ENCODE measurements at places on chromosomes 3 and 15.

DNA sequence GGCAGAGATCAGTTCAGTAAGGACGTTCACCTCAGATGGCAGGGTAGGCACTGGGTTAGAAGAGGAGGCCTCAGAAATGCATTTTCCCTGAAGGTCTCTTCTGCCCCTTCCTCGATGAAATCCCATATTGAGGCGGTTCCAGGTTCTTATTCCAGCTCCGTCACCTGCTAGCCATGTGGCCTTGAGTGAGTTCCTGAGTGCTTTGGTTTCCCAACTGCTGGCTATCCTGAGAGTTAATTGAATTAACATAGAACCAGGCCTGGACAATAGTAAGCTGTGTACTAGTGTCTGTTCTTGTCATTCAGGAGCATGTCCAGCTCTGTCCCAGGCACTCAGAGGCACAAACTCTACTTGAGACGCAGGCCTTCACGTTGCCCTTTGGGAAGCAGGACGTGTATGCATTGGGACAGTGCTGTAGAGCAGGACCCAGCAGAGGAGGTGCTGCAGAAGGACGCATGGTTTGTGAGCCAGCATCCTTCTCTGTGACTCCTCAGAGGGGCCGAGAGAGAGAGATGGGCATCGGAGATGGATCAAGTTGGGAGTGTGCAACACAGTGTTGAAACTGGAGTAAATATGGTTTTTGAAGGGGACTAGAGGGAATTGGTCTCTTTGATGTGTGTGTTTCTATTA is 114.2 kb downstream of the ASB7 start:
- no peak for DNase-seq

- DNase-seq: no peak
Measured at GRCh38 chr3:133655731-133656515, 5.8 kb downstream of the TOPBP1 start.

GRCh38 chr3:127625821-127626220 is 3.2 kb upstream of the PODXL2 start:
- no peak for DNase-seq

- no peak for DNase-seq
Measured at GRCh38 chr15:66865622-66866611, 163.9 kb downstream of the SMAD6 start.

DNA sequence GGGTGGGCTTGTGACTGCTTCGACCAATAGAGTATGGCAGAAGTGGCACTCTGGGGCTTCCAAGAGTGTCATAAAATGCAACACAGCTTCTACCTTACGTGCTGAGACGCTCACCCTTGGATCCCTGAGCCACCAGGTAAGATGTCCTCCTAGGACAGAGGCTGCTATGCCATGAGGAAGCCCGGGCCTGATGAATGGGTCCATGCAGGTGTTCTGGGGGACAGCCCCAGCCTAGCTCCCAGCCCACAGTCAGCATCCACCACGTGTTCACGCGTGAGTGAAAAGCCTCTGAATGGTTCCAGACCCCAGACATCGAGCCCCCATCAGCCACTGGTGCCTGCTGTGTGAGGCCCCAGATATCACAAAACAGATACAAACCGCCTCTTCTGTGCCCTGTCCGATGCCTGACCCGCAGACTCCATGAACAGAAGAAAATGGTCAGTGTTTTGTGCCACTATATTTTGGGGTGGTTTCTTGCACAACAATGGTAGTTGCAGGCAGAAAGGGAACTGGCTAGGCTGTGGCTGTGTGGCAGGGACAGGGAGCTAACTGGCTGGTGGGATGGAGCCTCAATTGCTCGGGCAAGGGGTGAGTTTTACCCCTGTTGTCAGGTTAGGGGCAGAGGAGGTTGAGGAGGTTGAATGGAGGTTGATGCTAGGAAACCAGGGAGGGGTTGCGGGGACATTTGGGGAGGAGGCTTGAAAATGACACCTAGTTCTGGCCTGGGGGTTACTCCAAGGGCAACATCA is 92.2 kb downstream of the LINGO1 start:
- DNase-seq: no peak

DNA sequence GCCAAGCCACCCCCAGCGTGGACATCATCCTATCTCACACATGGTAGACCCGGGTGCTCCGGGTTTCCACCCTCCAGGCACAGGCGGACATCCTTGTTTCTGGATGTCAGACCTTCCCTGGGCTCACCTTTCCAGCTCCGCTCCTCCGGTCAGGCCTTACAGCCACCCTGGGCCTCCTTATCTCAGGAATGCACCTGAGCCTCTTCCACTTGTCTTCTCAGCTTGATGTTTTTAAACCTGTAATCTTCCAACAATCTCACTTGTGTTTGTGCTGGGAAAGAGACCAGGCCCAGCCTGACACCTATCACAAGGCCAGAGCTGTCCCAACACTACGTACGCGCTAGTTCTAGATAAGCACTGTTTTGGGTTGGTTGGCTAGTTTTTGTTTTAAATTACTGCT is 53.9 kb downstream of the NIPA2 start:
- no peak for DNase-seq

DNA sequence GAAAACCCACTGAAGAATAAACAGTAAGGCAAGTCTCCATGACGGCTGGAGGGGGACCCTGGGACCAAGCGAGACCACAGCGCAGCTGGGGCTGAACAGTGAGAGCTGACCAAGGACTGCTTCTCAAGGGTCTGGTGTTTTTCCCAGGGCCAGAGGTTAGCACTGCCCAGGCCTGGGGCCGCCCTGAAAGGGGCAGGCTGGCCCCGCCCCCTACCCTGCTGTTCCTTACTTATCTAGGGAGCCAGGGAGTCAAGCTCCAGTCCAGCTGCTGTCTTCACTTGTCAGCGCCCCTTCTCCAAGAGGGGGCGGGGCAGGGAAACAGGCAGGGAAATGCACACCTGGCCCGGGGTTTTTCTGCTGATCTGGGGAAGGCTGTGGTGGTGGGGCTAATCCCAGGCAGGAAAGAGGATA is 51.6 kb upstream of the HACD2 start:
- DNase-seq: no peak

DNA sequence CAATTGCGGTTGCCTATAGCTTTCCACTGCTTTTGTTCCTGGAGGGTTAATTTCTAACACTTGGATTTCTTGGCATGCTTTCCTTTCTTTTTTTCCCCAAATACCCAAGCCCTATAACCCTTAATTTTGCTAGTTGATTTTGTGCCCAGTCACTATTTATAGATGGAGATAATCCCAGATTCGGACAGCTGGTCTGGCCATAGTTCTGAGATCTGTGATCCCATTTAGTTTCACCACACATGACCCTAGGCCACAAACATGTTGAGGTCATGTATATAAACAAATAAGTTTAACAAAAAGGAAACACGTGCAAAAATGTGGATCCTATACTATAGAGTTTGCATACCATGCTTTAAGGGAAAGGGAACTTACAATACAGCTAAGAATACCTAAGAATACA is 111.4 kb downstream of the ZMAT3 start:
- no peak for DNase-seq

DNA sequence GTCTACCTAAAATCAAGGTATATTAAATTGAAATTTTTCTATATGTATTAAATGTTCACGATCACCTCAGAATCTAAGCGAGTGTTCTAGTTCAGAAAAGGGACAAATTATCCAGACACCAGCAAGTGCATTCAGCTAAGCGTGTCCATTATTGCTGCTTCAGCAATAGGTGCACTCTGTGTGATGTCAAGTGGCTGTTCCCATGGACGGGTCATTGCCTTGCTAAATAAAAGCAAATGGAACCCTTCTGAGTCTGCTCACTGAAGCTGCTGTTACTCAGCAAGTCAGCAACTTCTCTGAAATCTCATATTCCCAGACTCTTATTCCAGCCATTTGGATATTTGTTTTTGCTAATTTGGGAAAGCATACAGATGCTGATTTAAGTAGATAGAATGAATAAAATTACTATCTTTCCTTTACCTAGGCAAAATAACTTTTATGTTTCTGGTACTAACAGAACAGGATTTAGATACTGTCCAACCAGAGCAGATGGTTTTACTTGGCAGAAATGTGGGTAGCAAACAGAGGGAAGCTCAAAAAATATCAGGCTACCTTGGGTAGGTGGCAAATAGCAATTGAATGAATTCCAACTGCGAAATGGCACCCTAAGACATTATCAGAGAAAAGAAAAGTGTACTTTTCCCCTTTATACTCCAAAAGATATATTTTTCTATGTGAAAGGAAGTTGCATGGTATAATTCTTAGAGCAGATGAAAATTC is 407.0 kb downstream of the GAP43 start:
- DNase-seq: no peak

- DNase-seq: no peak
Measured at GRCh38 chr3:96619475-96619874, 194.9 kb upstream of the EPHA6 start.

DNA sequence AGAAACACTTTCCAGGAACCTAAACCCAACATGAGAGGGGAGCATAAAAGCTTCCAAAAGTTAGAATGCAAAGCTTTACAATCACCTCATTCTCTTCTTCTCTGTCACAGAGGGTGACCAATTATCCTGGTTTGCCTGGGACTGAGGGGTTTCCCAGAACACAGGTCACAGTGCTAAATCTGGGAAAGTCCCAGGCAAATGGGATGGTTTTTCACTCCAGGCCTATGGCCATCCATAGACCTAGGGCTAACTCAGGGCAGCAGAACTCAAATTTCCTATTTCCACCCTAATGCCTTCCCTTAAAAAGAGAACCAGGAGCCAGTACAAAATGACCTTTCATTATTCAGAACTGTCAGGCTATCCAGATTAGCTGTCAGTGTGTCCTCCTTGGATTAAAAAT is 77.0 kb downstream of the TM4SF4 start:
- DNase-seq: no peak

DNA sequence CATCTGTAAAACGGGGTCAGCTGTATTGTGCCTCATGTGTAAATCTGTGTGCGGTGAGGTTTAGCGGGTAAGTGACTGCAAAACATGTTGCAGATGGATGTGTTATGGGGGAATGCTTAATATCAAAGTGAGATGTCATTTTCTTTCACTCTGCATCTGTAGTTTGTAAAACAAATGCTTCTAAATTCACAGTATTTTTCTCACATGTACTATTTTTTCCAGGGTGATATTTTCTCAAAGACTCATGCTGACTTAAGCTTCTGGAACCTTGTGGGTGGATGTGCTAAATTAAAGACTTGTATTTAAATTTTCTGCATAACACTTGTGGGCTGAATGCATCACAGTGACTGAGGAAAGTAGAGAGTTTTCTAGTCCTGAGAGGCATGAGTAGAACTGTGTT is 115.2 kb upstream of the TP63 start:
- DNase-seq: no peak

DNA sequence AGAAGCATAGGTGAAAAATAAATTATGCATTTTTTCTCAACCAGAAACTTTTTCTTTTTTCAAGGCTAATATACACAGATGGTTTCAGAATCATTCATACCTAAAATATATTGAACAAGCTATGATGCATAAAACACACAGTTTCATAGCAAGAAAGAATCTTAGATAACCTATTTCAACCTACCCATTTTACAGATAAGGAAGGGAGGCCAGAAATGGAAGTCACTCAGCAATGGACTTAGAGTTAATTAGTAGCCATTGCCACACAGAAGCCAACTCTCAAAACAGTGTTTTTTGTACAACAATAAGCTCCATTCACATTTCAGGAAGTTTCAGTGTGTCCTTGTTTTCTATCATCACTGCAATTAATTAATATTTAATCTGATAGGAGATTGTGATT is 27.5 kb upstream of the STRIT1 start:
- DNase-seq: no peak

GRCh38 chr15:38843736-38844590 is 279.3 kb upstream of the RASGRP1 start:
- no peak for DNase-seq

DNA sequence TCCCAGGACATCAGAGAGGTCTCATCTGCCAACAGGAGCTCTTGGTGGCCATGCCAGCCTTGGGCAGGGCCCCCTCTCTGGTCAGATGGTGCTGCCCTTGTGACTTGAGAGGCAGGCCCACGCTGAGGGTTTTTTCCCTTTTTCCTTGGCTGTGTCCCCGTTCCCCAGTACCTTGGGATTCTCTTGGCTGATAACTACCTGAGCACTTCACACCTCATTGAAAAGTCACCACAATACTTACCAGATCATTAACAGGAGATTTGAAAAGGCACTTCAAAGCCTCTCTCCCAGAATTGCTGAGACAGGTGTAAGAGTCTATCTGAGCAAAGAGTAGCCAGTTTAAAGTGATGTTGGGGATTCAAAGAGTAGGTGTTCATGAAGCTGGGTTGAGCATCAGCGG is 15.1 kb upstream of the TMEM158 start:
- DNase-seq: no peak

DNA sequence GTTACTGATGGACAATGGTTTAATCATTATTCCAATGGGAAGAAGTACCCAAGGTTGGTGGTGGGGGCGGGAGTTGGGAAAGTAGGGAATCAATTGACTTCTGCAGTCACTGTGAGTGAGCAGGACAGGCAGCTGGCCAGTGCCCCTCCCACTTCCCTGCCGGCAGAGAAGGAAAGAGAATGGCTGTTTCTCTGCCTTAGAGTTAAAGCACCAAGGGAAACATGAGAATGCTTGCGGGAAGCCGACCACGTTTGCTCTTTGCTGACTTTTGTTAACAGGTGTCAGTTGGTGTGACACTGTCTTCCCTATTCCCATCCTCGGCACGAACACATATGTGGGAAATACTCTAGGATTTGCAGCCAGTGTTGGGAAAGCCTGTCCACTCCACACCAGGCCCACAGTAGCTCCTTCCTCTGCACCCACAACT is 33.5 kb upstream of the MFSD1 start:
- no peak for DNase-seq

DNA sequence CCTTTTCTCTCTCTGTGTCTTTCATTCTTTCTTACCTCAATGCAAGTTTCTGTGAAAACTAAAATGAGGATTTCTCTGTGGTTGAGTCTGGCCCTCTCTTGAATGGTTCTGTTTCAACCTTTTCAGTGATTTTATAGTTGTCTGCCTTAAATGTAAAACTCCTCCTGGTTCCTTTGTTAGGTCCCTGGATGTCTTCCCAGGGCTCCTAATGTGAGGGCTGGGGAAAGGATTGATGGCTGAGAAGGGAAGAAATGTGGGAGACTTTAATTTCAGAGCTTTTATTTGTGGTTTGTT is 90.6 kb upstream of the GRM7 start:
- no peak for DNase-seq

- no peak for DNase-seq
Measured at GRCh38 chr3:152318512-152318911, 49.8 kb downstream of the MBNL1 start.

GRCh38 chr3:71984843-71985613 is 200.1 kb upstream of the PROK2 start:
- no peak for DNase-seq

GRCh38 chr3:147906285-147906684 is 497.1 kb downstream of the ZIC1 start:
- no peak for DNase-seq

- DNase-seq: no peak
Measured at GRCh38 chr15:35505809-35506208, 40.2 kb downstream of the DPH6 start.

DNA sequence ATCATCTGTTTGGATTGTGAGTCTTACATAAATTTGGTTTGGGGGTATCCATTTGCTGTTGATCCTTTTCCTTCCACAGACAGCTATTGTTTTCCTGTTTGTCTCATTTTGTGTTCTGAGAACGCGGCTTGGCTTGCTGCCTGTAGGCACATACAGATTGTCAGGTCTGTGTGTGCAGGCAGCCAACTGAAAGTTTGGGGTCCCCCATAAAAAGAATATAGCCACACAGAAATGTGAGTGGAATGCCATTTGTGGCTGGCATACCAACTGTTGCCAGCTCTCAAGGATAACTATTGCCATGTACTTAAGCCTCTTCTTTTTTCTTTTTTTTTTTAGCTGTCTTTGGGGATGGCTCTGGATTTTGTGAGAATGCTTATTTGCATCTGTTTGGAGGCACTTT is 1308.0 kb downstream of the ROBO1 start:
- no peak for DNase-seq
